Gastroesophageal sphincter (tissue), 4 donors: ENCODE measurements at places on chromosomes 13 and 19. TPM values are rescaled to one million over a fixed set of nuclear protein-coding genes. Genes with fewer than 3 reads are reported as not detected.
A peak's percentile ranks its signal among the peaks of the same experiment; 100 is the strongest.

The IGLON5 gene
- not detected for total RNA-seq

The AMH gene
- 0.23 TPM for total RNA-seq

The KLK12 gene
- total RNA-seq, result 0.54 TPM

The SLC17A7 gene
- total RNA-seq, result 1.7 TPM

The PTGIR gene
- 3.6 TPM for total RNA-seq

The SBK3 gene
- not detected for total RNA-seq

The BRSK1 gene
- 4.0 TPM for total RNA-seq

The TMEM145 gene
- not detected for total RNA-seq

DNA sequence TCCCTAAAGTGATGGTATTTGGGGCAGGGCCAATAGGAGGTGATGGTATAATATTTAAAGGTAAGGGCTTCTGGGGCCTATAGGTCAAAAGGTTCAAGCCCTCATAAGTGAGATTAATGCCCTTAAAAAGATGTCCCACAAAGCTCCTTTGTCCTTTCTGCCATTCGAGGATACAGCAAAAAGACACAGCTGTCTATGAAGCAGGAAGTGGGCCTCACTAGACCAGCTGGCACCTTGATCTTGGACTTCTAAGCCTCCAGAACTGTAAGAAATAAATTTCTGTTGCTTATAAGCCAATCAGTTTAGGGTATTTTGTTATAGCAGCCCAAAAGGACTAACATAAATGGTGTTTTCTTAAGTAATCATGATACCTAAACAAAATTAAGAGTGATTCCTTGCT, 27.2 kb upstream of the POU4F1 start:
- ATAC-seq, result no peak

DNA sequence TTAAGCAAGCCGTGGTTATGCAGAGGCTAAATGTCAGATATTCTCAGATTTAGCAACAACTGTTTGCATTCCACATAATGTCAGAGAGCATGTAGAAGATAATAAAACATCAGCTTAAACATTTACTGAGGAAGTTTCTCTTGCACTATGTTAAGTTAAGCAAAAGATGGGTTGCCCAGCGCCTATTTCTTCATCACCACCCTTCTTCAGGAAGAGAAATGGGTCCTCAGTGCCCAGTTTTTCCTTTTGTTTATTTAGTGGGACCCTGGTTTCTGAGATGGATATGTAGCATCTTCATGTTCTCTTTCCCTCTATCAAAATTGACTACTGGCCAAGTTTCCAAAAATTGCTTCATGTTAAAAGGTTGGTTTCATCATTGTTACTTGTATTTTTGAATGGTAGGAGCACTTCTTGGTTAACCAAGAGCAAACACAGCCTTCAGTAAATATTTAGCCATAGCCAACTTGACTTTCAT, 356.8 kb downstream of the RFC3 start:
- ATAC-seq, result no peak

GRCh38 chr13:45219123-45219891, 18.5 kb upstream of the KCTD4 start:
- no peak for ATAC-seq

GRCh38 chr13:23506071-23506806, 64.0 kb upstream of the TNFRSF19 start:
- ATAC-seq, result no peak

DNA sequence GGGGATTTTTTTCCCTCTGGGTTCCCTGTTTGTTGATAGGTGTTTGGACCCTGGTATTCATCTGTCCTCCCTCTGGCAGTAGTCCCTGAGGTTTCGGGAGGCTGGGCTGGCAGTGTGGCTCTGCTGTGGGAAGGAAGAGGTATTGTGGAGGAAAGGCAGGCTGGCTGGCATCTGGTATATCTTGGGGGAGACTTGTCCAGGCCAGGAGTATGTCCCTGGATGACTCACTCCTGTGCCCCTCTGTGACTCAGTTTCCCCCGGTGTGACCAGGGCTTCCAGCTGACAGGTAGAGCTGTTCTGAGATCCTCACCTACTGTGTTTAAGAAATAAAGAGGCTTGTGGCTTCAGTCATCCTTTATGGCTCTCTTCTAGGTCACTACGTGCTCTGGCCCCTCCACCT, 14.2 kb upstream of the ZNF492 start:
- no peak for ATAC-seq

DNA sequence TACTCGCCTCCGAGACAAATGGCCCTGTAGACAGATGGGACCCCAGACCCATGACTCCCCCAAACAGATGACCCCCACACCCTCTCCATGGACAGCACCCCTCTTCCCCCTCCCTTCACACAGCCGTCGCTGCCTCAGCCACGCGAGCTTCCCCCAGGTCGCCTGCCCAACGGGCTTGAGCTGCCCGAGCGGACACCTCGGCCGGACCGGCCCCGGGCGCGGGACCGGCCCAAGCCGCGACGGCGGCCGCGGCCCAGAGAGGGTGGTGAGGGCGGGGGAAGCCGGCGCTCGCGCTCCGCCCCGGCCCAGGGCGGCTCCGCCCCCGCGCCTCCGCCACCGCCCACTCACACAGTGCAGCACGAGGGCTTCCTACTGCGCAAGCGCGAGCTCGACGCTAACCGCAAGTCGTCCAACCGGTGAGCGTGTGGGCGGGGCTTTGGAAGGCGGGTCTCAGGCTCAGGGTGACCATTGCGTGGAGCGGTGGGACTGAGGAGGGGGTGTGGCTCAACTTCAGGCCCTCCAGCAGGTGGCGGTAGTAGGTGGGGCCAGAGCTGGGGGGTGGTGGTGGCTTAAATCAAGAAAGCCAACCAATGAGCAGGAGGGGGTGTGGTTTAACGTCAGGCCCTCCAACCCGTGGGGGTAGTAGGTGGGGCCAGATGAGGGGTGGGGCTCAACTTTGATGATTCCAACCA, 6.2 kb upstream of the SHKBP1 start:
- peak; percentile 94 for ATAC-seq

GRCh38 chr19:399370-399769, 9.6 kb downstream of the C2CD4C start:
- no peak for ATAC-seq

GRCh38 chr13:114072421-114072820, 60.0 kb downstream of the RASA3 start:
- no peak for ATAC-seq

- no peak for ATAC-seq
Observed at GRCh38 chr19:46659151-46660007, 1.6 kb downstream of the DACT3 start.

GRCh38 chr13:37216331-37216730, 110.9 kb upstream of the CSNK1A1L start:
- ATAC-seq, result no peak

DNA sequence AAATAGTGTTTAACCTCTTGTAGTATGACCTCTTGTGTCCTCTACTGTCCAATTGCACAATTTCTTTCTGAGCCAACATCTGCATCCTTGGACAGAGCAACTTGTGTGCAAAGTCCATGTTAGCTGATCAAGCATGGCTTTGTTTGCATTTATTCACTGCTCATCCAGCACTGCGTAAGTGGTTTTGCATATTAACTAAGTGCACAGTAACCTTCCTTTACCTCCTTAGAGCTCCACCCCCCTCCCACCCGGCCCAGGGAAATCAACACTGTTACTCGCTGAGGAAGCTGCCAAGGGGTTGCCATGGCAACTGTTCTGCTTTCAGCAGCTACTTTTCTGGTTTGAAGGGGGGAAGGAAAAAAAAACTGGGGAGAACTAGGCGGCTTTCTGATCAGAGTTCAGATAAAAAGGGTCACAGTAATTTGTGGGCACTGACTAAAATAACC, 153.5 kb upstream of the KLF12 start:
- ATAC-seq, result peak; percentile 31
